ENCODE measurements at places on chromosomes 4 and X.

GRCh38 chr4:110781944-110782343 is 159.1 kb upstream of the PITX2 start:
- no peak for DNase-seq

- no peak for DNase-seq
Observed at GRCh38 chr4:8861576-8862295, 9.9 kb downstream of the HMX1 start.

DNA sequence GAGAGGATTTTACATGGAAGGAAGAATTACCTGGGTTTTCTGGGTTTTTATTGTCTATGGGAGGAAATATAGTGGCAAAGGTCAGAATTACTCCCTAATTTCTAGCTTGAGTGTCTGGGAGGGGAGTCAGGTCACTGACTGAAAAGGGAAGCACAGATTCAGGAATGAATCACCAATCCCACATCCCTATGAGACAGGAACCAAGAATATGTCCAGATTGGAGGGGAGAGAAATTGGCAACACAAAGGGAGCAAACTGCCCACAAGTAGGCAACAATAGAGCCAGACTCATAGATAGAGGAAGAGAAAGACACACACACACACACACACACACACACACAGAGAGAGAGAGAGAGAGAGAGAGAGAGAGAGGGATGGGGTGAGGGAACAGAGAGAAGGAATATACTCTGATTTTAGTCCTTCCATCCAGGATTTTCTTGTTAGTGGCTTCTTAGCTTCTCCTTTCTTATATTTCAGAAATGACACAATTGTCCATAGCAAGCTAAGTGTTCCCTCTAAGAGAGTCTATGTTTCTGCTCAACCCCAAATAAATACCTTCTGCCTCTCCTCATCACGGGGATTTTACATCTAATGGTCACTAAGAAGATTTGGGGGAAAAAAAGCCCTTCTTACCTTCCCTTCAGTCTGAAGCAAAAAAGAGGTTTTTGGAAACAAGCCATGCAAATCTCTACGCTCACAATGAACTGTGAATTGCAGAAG is 12.0 kb downstream of the P2RY10 start:
- DNase-seq: no peak

DNA sequence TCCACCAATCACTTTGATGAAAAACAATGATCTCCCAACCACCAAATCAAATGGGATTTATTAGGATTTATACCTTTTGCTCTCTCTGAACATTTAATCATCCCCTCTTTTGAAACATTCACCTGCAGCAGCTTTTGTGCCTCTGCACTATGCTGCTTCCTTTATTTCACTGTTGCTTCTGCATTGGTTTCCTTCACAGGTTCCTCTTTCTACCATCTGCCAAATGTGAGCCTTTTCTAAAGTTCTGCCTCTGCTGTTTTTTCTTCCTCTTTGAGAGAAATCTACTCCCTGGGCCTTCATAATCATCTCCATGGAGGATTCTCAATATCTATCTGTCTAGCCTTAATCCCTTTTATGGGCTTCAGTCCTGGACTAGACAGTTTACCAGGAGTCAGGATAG is 24.7 kb downstream of the CUL4B start:
- no peak for DNase-seq

DNA sequence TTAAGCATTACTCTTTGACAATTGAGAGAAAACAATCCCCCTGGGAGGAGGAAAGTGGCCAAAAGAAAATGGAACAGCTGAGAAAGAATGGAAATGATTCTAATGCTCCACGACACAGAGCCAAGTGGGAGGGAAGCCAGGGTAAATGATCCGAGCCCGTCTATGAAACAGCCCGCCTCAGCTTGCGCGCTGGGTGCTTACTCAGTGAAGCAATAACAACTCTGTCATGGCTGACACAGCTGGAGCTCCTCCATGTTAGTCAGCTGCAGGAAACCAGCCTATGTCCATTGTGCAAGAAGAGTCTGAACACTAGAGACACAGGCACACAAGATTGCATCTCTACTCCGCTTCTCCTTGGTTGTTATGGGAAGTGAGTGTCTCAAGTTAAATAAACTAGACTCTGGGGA is 19.3 kb downstream of the NOA1 start:
- DNase-seq: no peak

GRCh38 chr4:113708250-113708649 is 53.3 kb downstream of the CAMK2D start:
- no peak for DNase-seq

- DNase-seq: no peak
Observed at GRCh38 chr4:128861856-128862518, 52.5 kb downstream of the JADE1 start.

DNA sequence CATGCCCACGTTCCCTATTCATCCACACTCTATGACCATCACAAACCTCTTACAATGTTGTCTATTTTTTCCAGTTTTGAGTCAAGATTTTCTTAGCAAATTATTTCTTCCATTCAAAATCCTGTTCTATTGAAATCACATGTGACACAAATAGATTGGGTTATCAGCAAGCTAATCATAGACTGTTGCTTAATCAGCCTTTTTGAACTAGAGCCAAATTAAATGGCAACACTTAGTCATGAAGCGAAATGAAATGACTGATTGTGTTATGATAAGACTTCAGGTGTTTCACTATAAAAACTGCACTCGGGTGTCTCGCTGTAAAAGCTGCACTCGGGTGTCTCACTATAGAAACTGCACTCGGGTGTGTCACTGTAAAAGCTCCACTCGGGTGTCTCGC is 890.0 kb upstream of the FRG1 start:
- no peak for DNase-seq

DNA sequence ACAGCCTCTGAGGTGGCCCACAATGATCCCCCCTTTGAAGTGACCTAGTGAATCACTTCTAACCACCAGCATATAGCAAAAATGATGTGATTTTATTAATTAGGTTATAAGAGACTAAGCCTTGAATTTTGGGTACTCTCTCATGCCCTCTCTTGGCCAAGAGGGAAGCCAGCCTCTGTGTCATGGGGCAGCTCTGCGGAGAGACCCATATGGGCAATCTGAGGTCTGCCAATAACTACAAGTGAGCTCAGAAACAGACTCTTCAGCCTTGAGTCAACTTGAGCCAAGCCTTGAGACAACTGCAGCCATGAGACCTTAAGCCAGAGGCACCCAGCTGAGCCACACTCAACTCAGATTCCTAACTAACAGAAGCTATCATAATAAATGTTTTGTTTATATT is 45.7 kb downstream of the MANBA start:
- no peak for DNase-seq

DNA sequence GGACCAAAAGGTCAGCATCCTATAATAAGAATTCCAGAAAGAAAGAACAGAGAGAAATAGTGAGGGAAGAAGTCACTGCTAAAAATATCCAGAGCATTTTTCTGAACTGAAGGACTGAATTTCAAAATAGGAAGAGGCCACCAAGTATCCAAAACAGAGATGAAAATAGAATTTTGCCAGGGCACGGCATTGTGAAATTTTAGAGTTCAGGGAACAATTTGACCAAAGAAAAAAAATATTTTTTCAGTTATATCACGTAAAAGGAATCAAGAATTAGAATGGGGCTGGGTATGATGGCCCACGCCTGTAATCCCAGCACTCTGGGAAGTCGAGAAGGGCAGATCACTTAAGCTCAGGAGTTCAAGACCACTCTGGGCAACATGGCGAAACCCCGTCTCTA is 65.4 kb downstream of the FGFBP1 start:
- DNase-seq: no peak

DNA sequence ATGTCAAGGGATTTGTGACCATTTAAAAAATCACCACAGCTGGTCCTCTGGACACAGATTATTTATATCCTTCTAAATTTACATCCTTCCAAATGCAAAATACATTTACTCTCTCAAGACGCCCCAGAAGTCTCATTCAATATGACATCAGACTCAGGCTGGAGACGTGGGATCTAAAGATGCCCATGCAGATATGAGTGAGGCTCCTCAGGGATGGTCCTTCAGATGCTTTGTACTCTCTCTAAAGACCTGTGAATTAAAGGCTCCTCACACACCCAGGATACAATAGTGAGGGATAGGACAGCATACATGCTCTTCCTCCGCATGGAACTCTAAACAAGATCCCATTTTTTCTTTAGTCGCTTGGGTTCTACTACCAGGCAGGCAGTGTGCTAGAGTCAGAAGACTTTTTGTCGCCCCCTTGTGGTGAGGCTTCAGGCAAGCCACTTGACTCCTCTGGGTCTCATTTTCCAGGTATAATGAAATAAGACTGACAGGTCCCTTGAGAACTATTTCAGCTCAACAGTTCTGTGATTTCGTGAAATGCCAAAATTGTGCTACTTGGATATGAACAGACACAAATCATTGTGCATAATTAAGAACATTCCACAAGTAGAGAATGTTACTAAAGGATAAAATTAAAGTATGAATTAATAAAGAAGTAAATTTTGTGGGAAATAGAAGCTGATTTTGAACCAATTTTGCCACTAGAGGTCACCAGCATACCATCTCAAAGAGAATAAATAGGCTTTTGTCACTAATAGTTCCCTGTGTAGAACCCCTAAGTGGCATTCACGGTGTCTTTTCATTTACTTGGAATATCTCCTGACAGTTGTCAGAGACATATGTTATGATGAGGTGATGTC is 13.7 kb upstream of the SCOC start:
- no peak for DNase-seq

Measured in GM18507 (cell line).